T-helper 1 cell (primary cell): ENCODE measurements at places on chromosomes 5 and 9.

- no peak for DNase-seq
Measured at GRCh38 chr5:107263387-107264018, 407.2 kb downstream of the EFNA5 start.

DNA sequence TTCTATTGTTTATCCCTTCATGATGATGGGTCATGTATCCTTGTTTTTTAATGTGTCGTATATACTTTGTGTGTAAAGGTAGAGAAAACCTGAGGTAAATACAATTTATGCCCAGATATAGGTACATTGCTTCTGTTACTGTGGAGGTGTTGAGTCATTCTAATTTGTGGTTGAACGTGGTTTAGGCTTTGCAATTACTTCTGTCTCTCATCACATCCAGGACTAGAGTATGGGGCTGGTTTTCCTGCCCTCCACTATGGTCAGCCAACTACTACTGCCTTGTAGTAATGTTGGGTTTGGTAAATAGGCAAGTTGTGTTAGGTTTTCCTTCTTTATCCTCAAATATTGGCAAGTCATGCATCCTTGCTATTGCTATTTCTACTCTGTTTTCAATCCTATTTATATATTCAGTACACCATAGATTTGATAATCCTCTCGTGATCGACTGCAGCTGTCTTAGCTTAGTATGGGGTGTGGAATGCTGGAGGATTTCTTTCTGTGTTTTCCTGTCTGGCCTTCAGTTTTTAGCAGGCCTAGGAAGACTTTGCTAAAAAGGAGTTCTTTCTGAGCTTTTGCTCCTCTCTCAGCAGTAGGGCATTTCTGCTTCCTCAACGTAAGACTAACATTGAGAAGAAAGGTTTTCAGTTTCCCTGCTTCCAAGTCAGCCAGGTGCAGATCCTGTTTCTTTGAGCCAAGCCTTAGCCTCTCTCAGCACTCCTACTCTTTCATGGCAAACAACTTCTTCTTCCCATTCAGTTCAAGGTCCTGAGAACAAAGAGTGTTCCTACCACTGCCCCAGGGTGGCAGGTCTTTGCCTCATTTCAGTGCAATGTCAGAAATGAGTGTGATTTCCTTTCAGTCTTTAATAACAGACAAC lies 844.4 kb upstream of the CDH18 start:
- no peak for DNase-seq

- no peak for DNase-seq
Measured at GRCh38 chr5:124732428-124733328, 13.8 kb downstream of the ZNF608 start.

DNA sequence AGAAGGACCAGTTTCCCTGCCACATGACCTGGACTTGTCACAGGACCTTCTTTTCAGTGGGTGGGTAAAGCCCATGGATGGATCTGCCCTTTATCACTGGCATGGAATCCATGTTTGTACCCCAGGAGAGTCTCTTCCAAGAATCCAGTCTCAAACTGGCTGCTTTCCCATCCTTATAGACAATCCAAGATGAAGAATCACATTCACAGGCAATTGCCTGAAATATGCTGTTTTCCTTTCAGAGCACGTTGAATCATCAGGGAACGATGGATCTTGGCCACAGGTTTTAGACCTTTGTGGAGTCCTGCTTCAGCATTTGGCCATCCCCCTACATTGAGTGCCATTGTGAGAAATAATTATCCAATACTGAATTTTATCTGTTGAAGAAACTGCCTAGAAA lies 319.8 kb downstream of the ASTN2 start:
- DNase-seq: no peak

- DNase-seq: no peak
Measured at GRCh38 chr9:118701985-118702384, 667.2 kb downstream of the BRINP1 start.

DNA sequence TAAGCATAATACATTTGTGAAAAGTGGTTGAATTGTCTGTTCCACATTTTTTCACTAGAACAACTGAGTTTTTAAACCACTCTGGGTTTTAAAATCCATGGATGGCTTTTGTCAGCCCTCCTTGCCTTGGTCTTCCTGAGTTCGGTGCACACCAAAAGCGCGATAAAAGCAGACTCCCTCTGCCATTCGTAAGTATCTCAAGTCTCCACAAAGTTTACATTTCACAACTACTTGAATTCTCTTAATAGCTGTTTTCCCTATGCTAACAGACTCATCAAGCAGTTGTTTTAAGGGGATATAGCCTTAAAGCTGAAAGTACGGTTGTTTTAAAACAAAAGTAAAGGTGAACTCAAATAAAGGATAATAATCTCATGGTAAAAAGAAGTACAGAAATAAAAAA lies 52.9 kb downstream of the GLIS3 start:
- DNase-seq: no peak
